ENCODE measurements at places on chromosomes 1 and 21. TPM values are rescaled to one million over a fixed set of nuclear protein-coding genes. Genes with fewer than 3 reads are reported as not detected.

- H3K27ac ChIP-seq, result peak overlapping the region; percentile 5
- H3K4me3 ChIP-seq, result no peak overlapping the region
- DNase-seq, result no peak
- peaks cover 6% of the 10 kb centered on the region for H3K4me1 ChIP-seq
- no peaks in the 10 kb centered on the region for H3K36me3 ChIP-seq
These were observed 39.7 kb downstream of the SLC66A1 start for GRCh38 chr1:19351873-19352272.

DNA sequence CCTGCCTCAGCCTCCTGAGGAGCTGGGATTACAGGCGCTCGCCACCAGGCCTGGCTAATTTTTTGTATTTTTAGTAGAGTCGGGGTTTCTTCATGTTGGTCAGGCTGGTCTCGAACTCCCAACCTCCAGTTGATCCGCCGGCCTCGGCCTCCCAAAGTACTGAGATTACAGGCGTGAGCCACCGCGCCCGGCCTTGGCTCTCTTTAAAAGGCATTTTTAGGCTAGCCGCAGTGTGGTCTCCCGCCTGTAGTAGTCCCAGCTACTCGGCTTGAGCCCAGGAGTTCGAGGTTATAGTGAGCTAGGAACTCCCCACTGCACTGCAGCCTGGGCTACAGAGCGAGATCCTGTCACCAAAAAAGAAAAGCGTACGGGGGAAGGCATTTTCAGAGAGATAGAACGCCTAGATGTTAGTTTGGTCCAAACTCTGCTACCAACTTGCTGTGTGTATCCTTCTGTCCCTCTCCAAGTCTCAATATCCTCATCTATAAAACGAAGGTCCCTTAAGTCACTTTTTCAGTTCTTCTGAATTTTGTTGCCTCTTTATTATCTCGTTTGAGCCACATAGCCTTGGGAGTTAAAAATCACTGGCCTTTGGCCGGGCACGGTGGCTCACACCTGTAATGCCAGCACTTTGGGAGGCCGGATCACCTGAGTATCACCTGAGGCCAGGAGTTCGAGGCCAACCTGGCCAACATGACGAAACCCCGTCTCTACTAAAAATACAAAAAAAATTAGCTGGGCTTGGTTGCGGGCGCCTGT is 734 bp downstream of the MED18 start:
- H3K36me3 ChIP-seq, result no peaks in the 10 kb centered on the region
- peak; percentile 31 for DNase-seq
- H3K4me3 ChIP-seq, result peak overlapping the region; percentile 69
- peaks cover 7% of the 10 kb centered on the region for H3K4me1 ChIP-seq
- H3K27ac ChIP-seq, result peak overlapping the region; percentile 91
- no peaks in the 10 kb centered on the region for H3K27me3 ChIP-seq

DNA sequence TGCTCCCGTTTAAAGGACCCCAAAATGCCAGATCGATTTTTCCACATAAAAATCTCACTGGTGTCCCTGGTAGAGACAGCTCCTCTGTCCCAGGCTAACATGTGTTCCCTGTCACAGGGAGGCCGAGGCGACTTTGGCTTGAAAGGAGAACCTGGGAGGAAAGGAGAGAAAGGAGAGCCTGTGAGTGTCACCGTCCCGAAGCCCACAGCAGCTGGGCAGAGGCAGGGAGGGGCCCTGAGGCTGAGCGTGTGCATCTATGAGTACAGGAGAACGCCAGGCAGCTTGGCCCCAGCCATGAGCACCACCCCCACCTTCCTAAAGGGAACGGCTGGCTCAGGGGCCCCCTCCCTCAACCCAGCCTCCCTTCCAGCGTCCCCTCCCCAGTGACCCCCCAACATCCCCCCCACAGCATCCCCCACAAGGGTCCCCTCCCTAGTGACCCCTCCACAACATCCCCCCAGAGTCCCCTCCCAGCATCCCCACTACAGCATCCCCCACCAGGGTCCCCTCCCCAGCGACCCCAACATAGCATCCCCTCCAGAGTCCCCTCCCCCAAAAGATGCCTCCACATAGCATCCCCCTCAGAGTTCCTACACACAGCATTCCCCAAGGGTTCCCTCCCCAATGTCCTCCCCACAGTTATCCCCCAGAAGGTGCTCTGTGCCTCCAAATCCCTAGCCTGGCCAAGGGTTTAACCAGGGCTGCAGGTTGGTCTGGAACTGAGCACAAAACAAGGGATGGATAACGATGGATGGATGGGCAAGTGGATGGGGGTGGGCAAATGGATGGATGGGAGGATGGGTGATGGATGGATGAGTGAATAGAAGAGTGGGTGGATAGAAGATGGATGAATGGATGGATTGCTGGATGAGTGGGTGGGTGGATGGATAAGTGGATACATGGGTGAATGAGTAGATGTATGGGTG is 25.1 kb downstream of the COL6A2 start:
- peaks cover 36% of the 10 kb centered on the region for H3K36me3 ChIP-seq
- no peak overlapping the region for H3K4me3 ChIP-seq
- H3K27ac ChIP-seq, result no peak overlapping the region
- H3K4me1 ChIP-seq, result no peaks in the 10 kb centered on the region
- no peaks in the 10 kb centered on the region for H3K27me3 ChIP-seq
- DNase-seq, result peak; percentile 5

- DNase-seq, result no peak
- H3K4me3 ChIP-seq, result no peak overlapping the region
- no peaks in the 10 kb centered on the region for H3K4me1 ChIP-seq
- no peaks in the 10 kb centered on the region for H3K27me3 ChIP-seq
- no peaks in the 10 kb centered on the region for H3K36me3 ChIP-seq
- H3K27ac ChIP-seq, result no peak overlapping the region
These were observed 191.4 kb downstream of the MIS18A start for GRCh38 chr21:32087447-32087846.

GRCh38 chr1:86054396-86054795 is 102.2 kb downstream of the COL24A1 start:
- no peaks in the 10 kb centered on the region for H3K4me1 ChIP-seq
- H3K36me3 ChIP-seq, result no peaks in the 10 kb centered on the region
- no peak overlapping the region for H3K4me3 ChIP-seq
- no peaks in the 10 kb centered on the region for H3K27me3 ChIP-seq
- no peak for DNase-seq
- H3K27ac ChIP-seq, result no peak overlapping the region

DNA sequence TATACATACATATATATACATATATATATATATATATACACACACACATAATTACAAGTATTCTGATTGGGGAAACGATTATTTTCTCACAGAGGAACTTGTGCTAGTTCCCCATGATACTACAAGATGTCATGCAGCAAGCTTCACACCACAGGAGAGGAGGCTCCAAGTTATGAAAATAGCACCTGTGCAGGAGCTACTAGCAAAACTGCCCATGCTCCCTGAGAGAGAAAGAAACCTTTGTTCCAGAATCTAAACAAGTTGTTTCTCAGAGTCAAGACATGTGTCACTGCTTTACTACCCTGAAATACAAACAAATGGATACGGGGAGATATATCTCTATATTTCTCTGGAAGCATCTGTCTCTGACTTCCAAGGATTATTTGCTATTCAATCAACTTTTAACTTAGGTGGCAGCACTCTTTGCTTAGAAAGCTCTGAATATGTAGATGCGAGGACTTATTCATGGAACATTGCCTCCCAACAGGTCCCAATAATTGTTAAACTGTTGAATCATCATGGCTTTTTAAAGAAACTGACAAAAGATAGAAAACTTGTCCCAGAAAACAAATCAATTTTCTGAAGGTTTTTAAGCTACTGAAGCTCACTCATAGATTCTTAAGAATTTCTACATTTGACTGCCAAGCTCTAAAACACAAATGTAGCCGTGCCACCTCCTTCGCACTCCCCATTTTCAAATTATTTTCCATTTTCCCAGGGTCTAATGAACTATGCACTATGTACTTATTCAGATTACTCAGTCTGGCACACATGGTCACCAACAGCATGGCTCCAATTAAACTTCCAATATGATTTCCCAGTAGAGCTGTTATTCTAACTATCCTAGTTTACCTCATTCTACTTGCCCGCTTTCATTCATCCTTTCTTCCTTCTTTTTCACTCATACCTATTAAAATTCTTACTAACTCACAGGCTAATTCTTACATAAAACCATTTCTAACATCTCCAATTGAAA is 929.1 kb downstream of the LTN1 start:
- H3K27ac ChIP-seq, result no peak overlapping the region
- H3K36me3 ChIP-seq, result no peaks in the 10 kb centered on the region
- H3K27me3 ChIP-seq, result no peaks in the 10 kb centered on the region
- no peaks in the 10 kb centered on the region for H3K4me1 ChIP-seq

- no peak overlapping the region for H3K27ac ChIP-seq
- peak; percentile 43 for DNase-seq
- no peak overlapping the region for H3K4me3 ChIP-seq
- H3K4me1 ChIP-seq, result peaks cover 3% of the 10 kb centered on the region
- H3K36me3 ChIP-seq, result no peaks in the 10 kb centered on the region
- H3K27me3 ChIP-seq, result no peaks in the 10 kb centered on the region
These were observed 17.6 kb downstream of the GPR137B start for GRCh38 chr1:236159704-236160539.

DNA sequence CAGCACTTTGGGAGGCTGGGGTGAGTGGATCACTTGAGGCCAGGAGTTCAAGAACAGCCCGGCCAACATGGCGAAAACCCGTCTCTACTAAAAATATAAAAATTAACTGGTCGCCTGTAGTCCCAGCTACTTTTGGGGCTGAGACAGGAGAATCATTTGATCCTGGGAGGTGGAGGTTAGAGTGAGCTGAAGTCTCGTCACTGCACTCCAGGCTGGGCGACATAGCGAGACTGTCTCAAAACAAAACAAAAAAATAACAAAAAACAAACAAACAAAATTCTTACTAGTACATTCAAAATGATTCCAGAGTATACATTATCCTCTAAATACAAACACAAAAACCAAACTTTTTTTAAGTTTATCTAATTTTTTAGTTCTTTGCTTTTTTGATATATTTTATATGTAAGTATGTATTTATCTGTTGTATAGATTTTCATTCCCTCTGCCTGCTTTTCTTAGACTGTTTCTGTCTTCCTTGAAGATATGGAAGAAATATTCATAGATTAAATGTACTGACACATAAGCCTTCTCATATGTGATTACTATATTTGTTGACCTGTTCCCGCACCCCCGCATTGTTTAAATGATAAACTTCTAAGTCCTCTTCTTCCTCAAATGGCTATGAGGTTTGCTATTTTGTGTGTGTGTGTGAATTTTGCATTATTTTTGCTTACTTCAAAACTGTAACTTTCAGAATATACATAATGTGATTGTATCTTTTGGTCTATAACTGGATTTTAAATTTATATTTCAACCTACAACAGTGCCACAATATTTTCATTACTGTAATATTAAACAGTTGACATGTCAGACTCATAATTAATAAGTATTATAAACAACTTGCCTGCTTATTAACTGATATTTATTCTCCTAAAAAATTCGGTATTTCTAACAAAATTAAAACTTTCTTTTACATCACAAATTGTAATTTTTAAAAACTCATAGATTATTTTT is 1674.1 kb upstream of the B3GALT2 start:
- H3K27me3 ChIP-seq, result no peaks in the 10 kb centered on the region
- no peak for DNase-seq
- no peaks in the 10 kb centered on the region for H3K4me1 ChIP-seq
- no peak overlapping the region for H3K4me3 ChIP-seq
- no peaks in the 10 kb centered on the region for H3K36me3 ChIP-seq

DNA sequence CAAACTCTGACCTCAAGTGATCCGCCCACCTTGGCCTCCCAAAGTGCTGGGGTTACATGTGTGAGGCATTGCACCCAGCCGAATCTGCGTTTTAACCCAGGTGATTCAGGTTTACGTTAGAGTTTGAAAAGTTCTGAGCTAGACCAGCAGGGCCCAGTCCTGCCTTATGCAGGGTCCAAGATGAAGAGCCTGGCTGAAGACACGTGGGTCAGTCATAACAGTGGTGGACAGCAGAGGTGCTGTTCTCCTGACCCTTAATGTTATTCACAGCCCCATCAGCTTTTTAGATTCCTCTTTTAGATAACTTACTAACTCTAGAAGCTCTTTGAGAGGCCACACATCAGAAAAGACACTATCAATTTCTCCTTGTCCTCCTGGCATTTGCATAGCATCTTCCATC is 50.0 kb downstream of the GNG4 start:
- H3K27me3 ChIP-seq, result no peaks in the 10 kb centered on the region
- no peak overlapping the region for H3K27ac ChIP-seq
- H3K4me1 ChIP-seq, result no peaks in the 10 kb centered on the region
- no peak overlapping the region for H3K4me3 ChIP-seq
- no peak for DNase-seq
- no peaks in the 10 kb centered on the region for H3K36me3 ChIP-seq

GRCh38 chr21:21345296-21345695 is 347.1 kb downstream of the NCAM2 start:
- no peak overlapping the region for H3K27ac ChIP-seq
- H3K36me3 ChIP-seq, result no peaks in the 10 kb centered on the region
- no peak for DNase-seq
- H3K4me3 ChIP-seq, result no peak overlapping the region
- H3K27me3 ChIP-seq, result no peaks in the 10 kb centered on the region
- no peaks in the 10 kb centered on the region for H3K4me1 ChIP-seq

GRCh38 chr1:200401263-200401662 is 8.6 kb downstream of the ZNF281 start:
- no peak overlapping the region for H3K27ac ChIP-seq
- H3K27me3 ChIP-seq, result no peaks in the 10 kb centered on the region
- H3K4me3 ChIP-seq, result no peak overlapping the region
- no peaks in the 10 kb centered on the region for H3K36me3 ChIP-seq

- no peaks in the 10 kb centered on the region for H3K36me3 ChIP-seq
- H3K4me1 ChIP-seq, result no peaks in the 10 kb centered on the region
- peaks cover 73% of the 10 kb centered on the region for H3K27me3 ChIP-seq
- DNase-seq, result no peak
These were observed 158.7 kb upstream of the NBPF11 start for GRCh38 chr1:148310807-148311206.

Gene CD52
- total RNA-seq, result 5.3 TPM

Gene C1orf56
- 3.5 TPM for total RNA-seq

Gene TNFRSF4
- 0.55 TPM for total RNA-seq

Gene OR2T33
- not detected for total RNA-seq

Gene OR6N1
- not detected for total RNA-seq

Gene MROH9
- total RNA-seq, result not detected

Gene KIAA0040
- total RNA-seq, result 35.5 TPM

Gene TCHHL1
- not detected for total RNA-seq
